ENCODE measurements at places on chromosomes 16 and 17.

- H3K36me3 ChIP-seq, result peaks cover 24% of the 10 kb centered on the region
- peaks cover 45% of the 10 kb centered on the region for H3K4me1 ChIP-seq
- no peaks in the 10 kb centered on the region for H3K27me3 ChIP-seq
- H3K4me3 ChIP-seq, result peak overlapping the region; percentile 75
- no peak for DNase-seq
- peak overlapping the region; percentile 83 for H3K27ac ChIP-seq
These were observed 3.0 kb downstream of the BAHCC1 start for GRCh38 chr17:81398176-81398831.

GRCh38 chr17:7825206-7825990 is 8.6 kb upstream of the KDM6B start:
- H3K36me3 ChIP-seq, result peaks cover 3% of the 10 kb centered on the region
- no peaks in the 10 kb centered on the region for H3K27me3 ChIP-seq
- no peak for DNase-seq
- no peaks in the 10 kb centered on the region for H3K4me1 ChIP-seq
- no peak overlapping the region for H3K27ac ChIP-seq

GRCh38 chr16:3113765-3114479 is 1.5 kb downstream of the ZNF205 start:
- no peak for DNase-seq
- H3K27ac ChIP-seq, result no peak overlapping the region
- H3K4me1 ChIP-seq, result peaks cover 34% of the 10 kb centered on the region
- peak overlapping the region; percentile 93 for H3K4me3 ChIP-seq

- peak; percentile 98 for DNase-seq
- peak overlapping the region; percentile 85 for H3K27ac ChIP-seq
- H3K4me3 ChIP-seq, result peak overlapping the region; percentile 65
- H3K4me1 ChIP-seq, result peaks cover 21% of the 10 kb centered on the region
- H3K36me3 ChIP-seq, result no peaks in the 10 kb centered on the region
These were observed 70.5 kb downstream of the RBBP6 start for GRCh38 chr16:24609740-24610415.

DNA sequence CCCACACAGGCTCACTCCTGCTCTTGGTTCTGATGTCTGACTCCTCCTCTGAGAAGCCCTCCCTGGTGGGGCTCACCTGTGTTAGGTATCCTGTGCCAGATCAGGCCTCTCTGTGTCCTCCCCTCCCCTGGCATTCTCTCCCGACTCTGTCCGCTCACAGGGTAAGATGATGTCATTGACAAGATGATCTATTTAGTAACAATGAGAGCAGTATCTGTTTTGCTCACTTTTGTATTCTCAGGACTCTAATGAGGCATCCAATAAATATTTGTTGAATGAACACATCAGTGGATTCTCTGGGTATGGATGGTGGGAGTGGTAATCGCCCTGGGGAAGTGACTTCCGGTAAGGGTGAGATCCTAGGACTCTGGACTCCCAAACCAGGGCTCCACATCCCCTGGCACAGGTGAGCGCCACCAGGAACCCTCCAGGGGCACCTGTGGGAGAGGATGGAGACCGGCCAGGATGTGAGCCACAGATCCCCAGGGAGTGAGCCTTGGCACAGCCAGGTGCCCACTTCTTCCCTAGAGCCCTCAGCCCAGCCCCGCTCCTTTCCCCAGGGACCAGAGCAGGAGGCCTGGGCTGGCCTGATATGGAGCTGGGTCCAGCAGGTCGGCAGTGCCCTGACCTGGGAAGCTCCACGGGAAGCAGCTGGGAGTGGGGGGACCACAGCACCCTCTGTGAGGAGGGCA is 5.4 kb upstream of the HAP1 start:
- no peak overlapping the region for H3K4me3 ChIP-seq
- peaks cover 10% of the 10 kb centered on the region for H3K4me1 ChIP-seq
- peaks cover 28% of the 10 kb centered on the region for H3K27me3 ChIP-seq
- H3K36me3 ChIP-seq, result peaks cover 4% of the 10 kb centered on the region

Data from spinal cord (tissue), 10 donors.